ENCODE measurements at places on chromosomes 13 and 19.

DNA sequence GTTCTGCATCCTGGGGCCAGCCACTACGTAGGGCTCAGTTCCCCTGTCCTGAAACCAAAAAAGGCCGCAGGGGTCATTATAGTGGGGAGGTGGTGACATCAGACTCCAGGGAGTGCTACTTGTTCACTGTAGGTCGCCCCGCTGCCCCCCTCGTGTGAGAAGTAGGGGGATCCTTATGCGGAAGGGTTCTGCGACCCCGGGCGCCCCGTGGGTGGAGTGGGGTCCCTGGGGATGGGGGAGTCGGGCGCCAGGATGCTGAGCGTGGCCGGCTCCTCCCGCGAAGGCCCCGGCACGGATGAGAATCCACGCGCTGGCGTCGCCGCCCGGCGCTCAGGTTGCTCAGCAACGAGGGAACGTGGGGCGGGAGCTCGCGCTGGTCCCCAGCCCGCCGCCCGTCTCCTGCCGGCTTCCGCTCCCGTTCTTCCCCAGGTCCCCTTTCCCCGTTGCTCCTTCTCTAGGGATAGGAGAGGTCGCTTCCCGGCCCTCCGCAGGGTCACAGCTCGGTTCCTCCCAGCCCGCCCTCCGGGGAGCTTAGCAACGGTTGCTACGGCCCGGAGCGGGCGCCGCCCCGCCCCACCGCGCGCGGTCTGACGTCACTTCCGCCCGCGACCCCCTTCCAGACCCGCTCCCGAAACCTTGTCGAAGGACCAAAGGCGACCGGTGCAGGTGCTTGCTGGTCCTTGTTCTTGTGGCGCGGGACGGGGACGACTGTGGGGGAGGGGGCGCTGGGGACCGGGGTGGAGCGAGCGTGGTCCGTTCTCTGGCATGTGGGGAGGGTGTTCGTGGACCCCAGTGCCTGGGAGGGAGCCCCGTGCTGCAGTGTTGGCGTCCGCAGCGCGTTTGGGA, at the start of gene NAT14:
NAT14 (plus strand) TSS at position 596 of the 846 bp plus-strand sequence. CDS start 521 bp downstream, outside the sequence.
- H3K27ac ChIP-seq = peak within 1 kb of the TSS; percentile 95
- H3K27me3 ChIP-seq = no peaks in the 10 kb centered on the region
- H3K4me3 ChIP-seq = peak within 1 kb of the TSS; percentile 64

DNA sequence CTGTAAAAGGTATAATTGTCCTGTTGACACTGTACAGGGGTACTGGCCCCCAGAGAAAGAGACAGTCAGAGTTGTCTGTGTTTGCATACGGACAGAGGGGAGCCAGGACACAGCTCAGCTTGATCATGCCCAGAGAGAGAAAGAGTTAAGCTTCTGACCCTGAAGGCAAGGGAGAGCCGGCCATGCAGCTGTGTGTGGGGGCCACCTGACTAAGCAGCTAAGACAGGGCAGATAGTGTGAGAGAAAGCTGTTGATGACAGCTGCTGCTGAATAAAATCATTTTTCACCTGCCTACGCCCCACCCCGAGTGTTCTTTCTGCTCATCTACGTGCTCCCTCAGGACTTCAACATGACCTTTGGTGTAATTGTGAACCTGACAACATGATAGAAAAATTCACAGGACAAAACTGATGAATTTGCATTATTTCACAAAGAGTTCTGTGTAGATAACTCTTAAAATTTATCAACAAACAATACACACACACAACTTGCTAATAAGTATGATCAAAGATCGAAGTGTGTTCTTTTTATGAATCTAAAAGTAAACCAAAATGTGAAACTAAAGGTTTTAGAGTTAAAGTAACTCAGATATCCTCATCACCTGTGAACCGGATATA, 1294.3 kb upstream of the ATXN8OS start:
- H3K27me3 ChIP-seq = no peaks in the 10 kb centered on the region
- no peak overlapping the region for H3K4me3 ChIP-seq
- no peaks in the 10 kb centered on the region for H3K36me3 ChIP-seq
- no peak overlapping the region for H3K27ac ChIP-seq
- no peaks in the 10 kb centered on the region for H3K4me1 ChIP-seq

DNA sequence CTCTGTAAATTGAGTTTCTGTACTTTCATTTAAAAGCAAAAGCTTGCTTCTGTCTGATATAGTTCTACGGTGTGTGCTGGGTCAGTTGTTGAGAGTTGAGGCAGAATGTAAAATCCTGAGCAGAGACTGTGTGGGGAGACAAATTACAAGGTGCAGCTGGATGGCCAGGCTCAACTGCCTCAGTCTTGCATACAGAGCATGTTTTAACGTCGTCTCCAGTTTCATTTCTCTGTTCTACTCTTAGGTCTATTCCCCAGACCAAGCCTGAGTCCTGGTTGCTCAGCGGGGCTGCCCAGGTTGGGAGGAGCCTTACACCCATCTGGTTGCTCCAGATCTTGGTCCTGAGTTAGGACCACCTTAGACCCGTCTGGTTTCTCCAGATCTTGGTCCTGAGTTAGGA, 54.4 kb upstream of the MEDAG start:
- H3K4me3 ChIP-seq = no peak overlapping the region
- peaks cover 7% of the 10 kb centered on the region for H3K4me1 ChIP-seq
- no peak for DNase-seq

- H3K36me3 ChIP-seq = no peaks in the 10 kb centered on the region
- H3K4me1 ChIP-seq = peaks cover 15% of the 10 kb centered on the region
- no peak for DNase-seq
- no peak overlapping the region for H3K27ac ChIP-seq
- no peaks in the 10 kb centered on the region for H3K27me3 ChIP-seq
These were observed 4.3 kb upstream of the ZNF529 start for GRCh38 chr19:36577271-36577996.

GRCh38 chr13:52048516-52048915, 24.0 kb downstream of the UTP14C start:
- H3K27me3 ChIP-seq = no peaks in the 10 kb centered on the region
- no peak overlapping the region for H3K27ac ChIP-seq
- no peak overlapping the region for H3K4me3 ChIP-seq
- no peaks in the 10 kb centered on the region for H3K36me3 ChIP-seq
- no peaks in the 10 kb centered on the region for H3K4me1 ChIP-seq
